Urinary bladder (tissue), 4 donors: ENCODE measurements at places on chromosomes 3 and 15.
A peak's percentile ranks its signal among the peaks of the same experiment; 100 is the strongest.

GRCh38 chr3:180973543-180973942, 16.0 kb downstream of the DNAJC19 start:
- DNase-seq = no peak

DNA sequence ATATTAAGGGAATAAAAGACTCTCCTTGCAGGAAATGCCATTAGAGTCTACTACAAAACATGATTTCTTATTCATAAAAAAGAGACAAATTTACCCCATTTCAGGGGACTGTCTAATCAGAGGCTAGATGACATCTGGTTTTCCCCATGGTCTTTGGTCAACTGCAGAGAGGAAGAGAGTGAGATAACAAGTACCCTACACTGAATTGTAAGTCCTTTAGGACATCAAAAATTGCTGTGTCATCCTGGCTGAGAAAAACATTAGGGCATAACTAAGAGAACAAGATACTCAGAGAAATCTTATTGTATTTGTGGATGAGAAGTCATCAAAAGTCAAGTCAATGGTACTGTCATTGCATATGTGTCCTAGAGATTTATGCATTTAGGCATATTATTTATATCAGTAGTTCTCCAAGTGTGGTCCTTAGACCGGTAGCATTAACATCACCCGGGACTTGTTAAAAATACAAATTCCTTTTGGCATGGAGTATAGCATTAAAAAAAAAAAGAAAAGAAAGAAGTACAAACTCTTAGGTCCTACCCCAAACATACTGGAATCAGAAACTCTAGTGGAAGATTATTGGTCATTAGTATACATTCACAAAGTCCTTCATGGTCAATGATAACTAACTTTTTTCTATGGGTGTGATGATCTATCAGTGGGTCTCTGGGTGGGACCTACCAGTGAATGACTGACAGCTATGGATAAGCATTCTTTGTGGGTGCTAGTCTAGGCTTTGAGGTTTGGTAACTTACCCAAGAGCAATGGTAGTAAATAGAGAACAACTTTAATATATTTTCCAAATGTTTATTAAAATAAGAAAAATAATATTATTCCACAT, 29.0 kb upstream of the TBC1D5 start:
- DNase-seq = no peak

- no peak for DNase-seq
Measured at GRCh38 chr15:40964006-40964405, 10.7 kb downstream of the CHAC1 start.

GRCh38 chr15:57205996-57206395, 170.3 kb upstream of the CGNL1 start:
- no peak for DNase-seq

- DNase-seq = no peak
Measured at GRCh38 chr3:193922034-193922774, 213.7 kb upstream of the HES1 start.

- peak; percentile 47 for DNase-seq
Measured at GRCh38 chr15:65189102-65189740, 4.1 kb upstream of the CLPX start.

DNA sequence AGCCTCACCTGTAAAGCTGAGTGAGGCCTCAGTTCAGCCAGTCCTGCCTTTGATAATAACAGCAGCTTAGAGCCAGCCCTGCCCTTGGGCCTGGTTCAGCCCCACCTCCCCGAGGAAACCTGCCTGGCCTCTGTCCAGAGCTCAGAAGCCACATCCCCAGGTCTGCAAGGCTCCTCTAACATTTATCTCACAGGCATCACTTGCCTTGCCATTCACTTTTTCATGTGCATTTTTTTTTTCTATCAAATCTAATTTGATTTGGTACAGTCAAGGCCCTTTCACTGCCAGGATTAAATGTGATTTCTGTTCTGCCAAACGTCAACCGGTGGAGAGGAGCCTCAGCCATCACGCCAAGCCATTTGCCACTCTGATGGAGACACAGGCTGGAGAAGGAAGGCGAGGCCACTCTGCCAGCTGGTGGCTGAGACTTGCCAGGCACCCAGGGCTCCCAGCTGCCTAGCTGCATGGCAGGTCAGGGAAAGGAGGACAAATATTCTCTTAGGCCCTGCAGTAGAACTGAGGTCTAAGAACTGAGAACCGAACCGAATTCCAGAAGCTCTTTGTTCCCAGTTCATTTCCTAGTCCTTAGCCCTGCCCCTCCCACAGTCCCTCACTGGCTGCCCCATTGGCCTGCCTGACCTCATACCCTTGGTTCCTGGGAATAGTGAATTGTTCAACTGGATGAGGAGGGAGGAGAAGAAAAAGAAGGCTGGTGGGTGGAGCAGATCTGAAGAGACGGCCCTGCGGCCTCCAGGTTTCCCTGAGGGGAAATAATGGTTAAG, 76.4 kb downstream of the SPSB4 start:
- DNase-seq = no peak

DNA sequence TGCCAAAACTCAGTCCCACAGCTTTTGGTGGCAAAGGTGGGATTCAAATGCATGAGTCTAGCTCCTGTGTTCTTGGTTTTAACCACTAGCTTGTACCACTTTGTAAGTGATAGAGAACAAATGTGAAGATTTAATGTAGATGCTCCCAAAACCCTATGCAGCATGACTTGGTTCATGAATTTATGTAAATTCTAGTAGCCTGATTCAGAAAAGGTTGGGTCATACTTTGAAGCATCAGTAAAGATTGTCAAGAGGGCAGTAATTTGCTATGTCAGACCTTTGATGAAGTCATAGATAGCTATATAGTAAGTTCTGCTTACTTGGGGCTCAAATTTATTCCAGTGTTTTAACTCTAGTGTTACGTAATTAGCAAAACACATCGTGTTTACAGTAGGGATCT, 75.6 kb downstream of the VPS8 start:
- no peak for DNase-seq

DNA sequence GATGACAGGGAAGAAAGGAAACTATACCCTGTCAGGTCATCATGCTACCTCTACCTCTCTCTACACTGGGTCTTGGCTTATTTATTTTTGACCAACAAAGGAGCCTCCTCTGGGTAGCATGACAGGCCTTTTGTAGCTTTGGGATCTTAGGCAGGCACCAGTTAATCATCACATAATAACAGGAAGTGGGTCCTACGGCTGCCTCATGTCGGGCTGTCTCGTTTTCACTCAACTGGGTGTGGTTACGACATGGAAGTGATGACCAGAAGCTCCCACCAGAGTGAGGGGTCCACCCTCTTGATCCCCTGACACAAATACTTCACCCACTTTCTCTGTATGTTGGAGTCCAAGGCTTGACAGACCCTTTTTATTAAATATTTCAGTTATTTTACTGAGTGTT, 105.3 kb downstream of the CD47 start:
- no peak for DNase-seq

DNA sequence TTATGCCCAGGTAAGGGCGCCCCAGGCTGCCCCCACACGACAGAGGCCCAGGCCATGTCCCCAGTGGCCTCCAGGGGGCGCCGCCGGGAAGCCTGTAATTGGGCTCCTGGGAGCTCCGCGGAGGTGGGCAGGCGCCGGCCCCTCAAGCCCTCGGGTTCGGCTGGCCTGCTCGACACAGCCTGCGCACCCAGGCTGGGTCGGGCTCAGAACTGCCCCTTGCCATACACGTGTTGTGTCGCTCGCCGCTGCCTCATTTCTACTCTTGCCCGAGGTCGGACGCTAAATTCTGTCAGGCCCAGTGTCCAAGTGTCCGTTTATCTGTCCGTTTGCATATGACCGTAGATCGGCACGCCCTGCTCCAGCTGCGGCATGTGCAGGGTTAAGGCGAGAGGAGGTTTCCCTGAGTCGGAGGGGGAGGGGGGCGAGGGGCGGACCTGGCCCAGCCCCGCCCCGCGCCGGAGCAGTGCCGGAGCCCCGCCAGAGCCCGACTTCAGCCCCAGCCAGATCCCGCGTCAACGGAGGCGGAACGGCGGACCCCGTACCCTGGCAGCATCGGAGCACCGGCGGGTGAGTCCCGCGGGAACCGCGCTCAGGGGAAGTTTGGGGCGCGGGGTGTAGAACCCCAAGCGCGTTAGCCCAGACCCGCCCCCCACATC, at the start of gene KLHDC8B:
TSS of gene KLHDC8B (plus strand) at position 480 of the 656 bp plus-strand sequence. CDS start 1,172 bp downstream, outside the sequence.
- DNase-seq = peak; percentile 75
